SK-MEL-5 (cell line): ENCODE measurements at places on chromosomes 1 and 21. TPM values are rescaled to one million over a fixed set of nuclear protein-coding genes. Genes with fewer than 3 reads are reported as not detected.

- DNase-seq, result no peak
Measured at GRCh38 chr21:38751379-38752050, 54.2 kb upstream of the ETS2 start.

- DNase-seq, result no peak
Measured at GRCh38 chr1:44293761-44294315, 61.2 kb downstream of the ERI3 start.

GRCh38 chr1:101394041-101394440 is 157.2 kb downstream of the S1PR1 start:
- DNase-seq, result no peak

TDRD10 gene
- total RNA-seq, result not detected in 2 replicates

- no peak for DNase-seq
Measured at GRCh38 chr1:214178102-214178501, 102.9 kb upstream of the SMYD2 start.

GRCh38 chr1:197814306-197814705 is 39.0 kb upstream of the DENND1B start:
- DNase-seq, result no peak

GRCh38 chr1:15803380-15803779 is 4.1 kb downstream of the UQCRHL start:
- peak; percentile 53 for DNase-seq

- DNase-seq, result no peak
Measured at GRCh38 chr1:201983380-201983805, 945 bp downstream of the RNPEP start.

- no peak for DNase-seq
Measured at GRCh38 chr1:34270181-34270580, 93.5 kb downstream of the C1orf94 start.

TSPAN1 gene
- not detected in 2 replicates for total RNA-seq

GRCh38 chr1:10104834-10105233 is 72.1 kb downstream of the UBE4B start:
- DNase-seq, result no peak

DNA sequence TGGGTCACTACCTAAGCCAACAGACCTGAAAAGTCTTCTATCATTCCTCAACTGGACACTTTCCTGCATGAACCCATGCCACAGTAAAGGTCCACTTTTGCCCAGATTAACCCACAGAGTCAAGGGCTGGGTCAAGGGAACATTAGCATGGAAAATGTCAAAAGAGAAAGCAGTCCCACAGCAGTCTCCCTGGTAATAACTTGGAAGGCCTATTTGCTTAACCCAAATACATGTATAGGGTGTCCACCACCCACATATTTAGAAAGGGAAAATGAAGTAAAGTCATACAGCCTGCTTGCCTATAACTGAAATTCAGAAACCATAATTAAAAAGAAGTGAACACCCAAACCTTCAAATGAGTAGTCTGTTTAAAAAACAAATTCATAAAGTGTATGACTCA is 16.1 kb upstream of the HSD3B1 start:
- DNase-seq, result no peak

CD52 gene
- not detected in 2 replicates for total RNA-seq

GRCh38 chr1:97505816-97506215 is 415.0 kb downstream of the DPYD start:
- DNase-seq, result no peak
